Inflammatory macrophage (primary cell): ENCODE measurements at places on chromosomes 5 and 9.

DNA sequence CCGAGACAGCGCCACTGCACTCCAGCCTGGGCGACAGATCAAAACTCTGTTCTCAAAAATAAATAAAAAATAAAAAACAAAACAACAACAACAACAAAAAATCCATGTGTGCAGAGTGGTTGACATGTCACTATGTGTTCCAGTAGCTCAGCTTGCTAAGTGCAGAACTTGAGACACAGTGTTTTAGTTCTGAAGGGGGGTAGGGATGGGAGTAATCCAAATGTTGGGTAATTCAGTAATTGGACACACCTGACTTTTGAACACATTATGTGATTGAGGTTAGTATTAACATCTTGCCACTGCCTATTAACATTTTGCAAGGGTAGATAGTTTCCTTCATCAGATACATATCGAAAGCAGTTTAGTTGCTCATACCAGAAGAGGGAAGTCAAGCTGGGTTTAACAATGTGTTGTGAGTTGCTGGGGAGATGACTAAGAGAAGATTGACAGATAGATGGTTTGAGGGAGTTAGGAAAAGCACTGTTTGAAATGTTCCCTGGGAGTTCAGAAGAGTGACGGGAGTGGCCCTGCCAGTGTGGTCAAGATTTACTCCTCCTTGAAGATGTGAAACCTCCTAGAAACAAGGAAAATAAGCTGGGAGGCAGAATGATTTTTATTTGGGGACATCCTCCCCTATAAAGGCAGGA lies 928 bp downstream of the HACD4 start:
- DNase-seq = peak; percentile 84

GRCh38 chr9:127116088-127116726 lies 6.2 kb downstream of the ANGPTL2 start:
- DNase-seq = no peak

DNA sequence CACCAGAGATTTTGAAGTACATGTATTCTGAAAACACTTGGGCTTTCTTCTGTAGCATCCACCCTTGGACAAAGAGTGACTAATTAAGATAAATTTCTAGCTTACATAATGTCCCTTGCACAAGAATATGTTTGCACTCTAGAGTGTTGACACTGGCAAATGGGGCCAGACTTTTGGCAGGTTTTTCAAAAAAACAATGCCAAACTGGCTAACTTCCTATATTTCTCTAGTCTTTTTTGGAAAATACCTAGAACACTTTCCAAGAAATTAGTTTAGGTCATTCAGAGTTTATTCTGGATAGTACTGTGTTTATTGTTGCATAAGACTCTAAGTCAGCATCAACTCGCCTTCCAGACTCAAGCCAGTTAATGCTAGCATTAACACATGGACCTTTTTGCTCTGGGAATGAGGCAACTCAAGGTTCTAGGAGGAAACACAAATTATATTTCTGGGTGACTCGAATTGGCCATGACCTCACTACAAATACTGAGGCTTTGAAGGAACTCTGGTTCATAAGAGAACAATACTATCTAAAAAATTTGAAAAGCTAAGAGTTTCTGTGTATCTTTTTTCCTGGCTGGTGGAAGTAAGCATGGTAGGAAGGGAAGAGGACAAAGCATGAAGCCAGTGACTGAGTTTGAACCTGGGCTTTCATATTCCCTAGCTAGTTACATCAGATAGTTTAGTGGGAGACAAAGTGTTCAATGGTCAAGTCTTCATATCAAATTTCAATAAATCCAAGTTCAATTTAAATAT lies 101.6 kb downstream of the NREP start:
- DNase-seq = peak; percentile 34

GRCh38 chr5:172747471-172747870 lies 23.5 kb downstream of the DUSP1 start:
- no peak for DNase-seq

DNA sequence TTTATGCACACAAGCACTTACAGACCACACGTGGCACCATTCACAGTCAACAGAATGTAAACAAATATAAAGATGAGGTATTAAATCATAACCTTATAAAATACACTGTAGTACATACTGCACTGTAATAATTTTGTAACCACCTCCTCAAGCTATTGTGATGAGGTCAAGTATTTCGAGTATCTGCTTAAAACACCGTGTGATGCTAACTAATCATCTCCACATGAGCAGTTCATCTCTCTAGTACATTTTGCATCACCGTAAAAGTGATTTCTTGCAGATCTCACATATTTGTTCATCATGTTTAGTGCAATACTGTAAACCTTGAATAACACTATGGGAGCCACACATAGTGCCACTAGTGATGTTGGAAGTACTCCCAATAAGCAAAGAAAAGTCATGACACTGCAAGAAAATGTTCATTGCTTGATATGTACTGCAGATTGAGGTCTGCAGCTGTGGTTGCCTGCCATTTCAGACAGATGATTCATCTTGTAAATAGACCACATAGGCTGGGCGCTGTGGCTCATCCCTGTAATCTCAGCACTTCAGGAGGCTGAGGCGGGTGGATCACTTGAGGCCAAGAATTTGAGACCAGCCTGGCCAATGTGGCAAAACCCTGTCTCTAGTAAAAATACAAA lies 44.3 kb downstream of the FOXB2 start:
- DNase-seq = no peak

DNA sequence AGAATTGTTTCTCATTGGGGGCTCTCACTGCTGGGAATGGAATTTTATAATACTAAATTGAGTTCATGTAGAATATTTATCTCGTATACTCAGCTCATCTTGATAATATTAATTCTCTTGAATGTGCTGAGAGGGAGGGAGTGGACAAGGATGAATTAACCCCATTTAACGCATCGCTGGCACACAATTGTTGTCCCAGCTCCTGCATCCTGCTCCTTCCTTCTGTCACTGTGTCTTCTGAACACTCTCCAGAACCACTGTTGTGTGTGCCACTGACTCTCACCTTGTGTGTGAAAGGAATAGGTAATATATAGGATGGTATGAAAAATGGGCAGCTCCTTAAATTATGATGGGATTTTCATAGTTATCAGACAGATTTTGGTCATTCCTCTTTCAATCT lies 267.3 kb downstream of the MTRR start:
- no peak for DNase-seq

- DNase-seq = no peak
Measured at GRCh38 chr5:3590161-3590966, 5.3 kb upstream of the IRX1 start.

GRCh38 chr5:120304663-120305062 lies 159.4 kb upstream of the PRR16 start:
- no peak for DNase-seq

GRCh38 chr9:126309427-126310189 lies 17.0 kb upstream of the MVB12B start:
- DNase-seq = no peak

- DNase-seq = no peak
Measured at GRCh38 chr9:7961076-7961475, 161.5 kb upstream of the DMAC1 start.

DNA sequence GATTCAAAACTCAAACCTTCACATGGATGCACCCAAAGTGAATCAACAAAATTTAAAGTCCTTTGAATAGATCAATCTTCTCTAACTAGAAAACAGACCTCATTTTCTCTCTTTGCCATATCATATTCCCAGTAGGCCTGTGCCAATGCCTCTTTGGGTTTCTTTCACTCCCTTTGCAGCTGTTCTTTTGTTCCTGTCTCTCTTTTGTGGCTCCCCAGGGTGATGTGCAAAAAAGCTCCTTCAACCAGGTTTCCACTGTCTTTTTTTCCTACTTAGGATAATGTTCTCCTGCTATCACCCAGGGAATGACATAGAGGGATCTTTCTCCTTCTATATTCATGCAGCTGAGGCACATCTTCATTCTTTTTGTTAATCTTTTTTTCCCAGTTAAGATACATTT lies 54.6 kb downstream of the MARCHF3 start:
- no peak for DNase-seq

GRCh38 chr5:80204808-80205614 lies 50.8 kb downstream of the SERINC5 start:
- DNase-seq = no peak

DNA sequence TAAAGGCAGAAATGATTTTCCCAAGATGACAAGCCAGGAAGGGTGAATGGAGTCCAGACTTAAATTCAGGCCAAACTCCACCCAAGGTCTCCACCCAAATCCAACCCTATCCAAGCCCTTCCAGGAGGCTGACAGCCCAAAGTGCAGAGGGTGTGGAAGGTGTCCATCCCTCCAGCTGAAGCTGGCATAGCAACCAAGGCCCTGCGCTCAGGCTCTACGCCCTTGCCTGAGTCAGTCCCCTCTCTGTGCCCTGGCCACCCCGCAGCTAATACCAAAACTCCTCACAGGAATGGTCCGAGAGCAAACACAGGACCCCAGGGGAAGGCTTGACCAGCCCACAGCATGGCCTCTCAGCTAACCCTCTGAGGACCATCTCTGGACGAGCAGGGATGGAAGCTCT lies 2.1 kb downstream of the SEPTIN8 start:
- no peak for DNase-seq

DNA sequence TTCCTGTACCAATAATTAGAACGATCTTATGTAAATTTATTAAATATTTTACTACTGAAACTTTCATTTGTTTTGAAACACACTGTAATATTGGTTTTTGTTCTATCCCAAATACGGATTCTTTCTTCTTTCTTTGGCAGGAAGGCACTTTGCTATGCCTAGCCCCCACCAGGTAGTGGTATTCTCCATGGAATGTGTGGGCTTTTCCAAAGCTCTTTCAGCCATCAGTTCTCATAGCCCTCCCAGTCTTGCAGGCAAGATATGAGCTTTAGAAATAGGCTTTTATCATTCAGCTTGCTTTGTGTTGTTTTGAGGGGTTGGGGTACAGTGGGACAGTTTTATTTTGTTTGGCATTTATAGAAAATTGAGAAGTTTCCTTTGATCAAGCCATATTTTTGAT lies 107.5 kb downstream of the DMXL1 start:
- no peak for DNase-seq

DNA sequence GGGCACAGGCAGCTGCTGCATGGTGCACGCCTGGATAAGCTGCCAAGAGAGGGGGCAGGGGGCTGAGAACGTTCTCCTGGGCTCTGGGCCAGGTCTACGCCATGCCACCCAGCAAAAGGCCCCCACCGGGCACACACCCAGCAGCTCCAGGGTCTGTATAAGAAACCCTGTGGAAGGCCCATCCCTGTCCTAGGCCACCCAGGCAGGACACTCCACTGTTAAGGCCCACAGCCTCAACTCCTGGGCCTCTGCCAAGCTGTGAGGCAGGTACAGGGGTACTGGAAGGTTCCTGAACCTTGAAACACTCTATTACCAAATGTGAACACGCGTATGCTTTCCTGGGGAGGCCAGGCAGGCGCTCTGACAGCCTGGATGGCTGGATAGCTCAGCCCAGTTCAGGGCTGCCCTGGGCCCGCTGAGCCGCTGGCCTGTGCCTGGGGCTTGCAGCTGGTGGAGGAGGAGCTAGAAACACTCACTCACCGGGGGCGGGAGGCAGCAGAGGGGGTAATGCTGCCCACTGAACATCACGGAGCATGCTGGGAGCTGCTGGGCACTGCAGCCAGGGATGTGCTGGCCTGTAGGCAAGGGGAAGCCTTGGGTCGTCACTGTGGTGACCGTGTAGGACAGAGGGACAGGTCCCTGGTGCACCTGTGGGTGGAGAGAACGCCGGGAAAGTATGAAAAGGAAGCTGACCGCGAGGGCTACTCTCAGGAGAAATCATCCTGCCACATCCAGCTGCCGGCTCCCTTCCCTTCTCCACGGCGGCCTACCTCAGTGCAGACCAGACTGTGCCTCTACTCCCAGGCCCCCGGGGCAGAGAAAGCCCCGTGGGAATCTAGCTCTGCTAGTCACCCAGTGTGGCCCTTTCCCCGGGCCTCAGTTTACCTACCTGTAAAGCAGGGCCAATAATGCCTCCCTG lies 6.0 kb downstream of the RNF44 start:
- peak; percentile 29 for DNase-seq

- no peak for DNase-seq
Measured at GRCh38 chr5:68330574-68330973, 115.0 kb downstream of the PIK3R1 start.

DNA sequence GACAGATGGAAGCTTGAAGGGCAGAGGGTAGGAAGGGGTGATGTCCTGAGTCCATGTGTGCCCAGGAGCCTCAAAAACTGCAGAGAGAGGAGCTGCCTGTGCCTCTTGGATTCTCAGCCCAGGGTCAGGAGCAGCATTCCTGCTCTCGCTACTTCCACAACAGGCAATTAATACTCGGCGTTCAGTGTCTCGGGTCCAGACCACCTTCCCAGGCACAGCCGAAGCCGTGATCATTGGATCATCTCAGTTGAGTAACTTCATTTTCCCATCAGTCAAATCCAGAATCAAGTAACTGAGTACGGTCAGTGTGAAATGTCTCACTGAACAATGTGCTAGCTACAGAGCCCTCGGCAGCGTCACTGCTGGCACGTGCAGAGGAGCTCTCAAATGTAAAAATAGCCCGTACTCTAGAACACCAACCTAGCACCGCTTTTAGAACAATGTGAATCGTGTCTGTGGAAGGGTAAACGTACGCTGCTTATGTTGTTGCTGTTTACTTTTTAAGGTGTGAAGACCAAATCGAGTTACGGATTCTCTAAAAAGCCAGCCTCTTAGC lies 63.5 kb upstream of the IRX4 start:
- DNase-seq = no peak

GRCh38 chr9:1871626-1872419 lies 143.3 kb upstream of the SMARCA2 start:
- no peak for DNase-seq

- DNase-seq = no peak
Measured at GRCh38 chr5:65801352-65801783, 79.4 kb downstream of the NLN start.

DNA sequence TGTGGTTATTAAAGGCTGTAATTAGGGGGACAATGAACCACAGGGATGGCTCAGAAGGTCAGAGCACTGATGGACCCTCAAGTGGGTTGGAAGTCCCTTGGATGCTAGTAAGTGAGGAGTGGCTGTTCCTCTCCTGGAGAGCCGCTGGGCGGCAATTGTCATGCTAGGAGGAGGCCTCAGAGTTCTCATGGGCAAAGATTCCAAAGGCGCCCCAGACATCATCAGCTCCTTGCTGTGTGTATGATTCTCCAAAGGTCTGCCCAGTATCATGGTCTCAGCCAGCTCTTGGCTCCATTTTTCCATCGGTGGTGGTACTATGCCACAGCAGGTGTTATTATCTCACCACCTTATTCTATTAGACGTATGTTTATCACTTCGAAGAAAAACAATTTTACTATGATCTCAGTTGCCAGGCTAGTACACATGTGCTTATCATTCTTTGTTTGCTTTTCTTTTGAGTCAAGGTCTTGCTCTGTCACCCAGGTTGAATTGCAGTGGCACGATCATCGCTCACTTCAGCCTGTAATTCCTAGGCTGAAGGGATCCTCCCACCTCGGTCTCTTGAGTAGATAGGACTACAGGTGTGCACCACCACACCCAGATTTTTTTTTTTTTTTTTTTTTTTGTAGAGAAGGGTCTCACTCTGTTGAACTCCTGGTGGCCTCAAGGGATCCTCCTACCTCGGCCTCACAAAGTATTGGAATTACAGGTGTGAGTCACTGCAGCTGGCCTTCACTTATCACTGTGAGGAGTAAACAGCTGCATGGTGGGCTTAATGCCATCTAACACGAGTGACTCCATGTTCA lies 46.8 kb downstream of the EXOSC2 start:
- DNase-seq = no peak

GRCh38 chr5:164721656-164722055 lies 1216.2 kb downstream of the MAT2B start:
- DNase-seq = no peak

- peak; percentile 97 for DNase-seq
Measured at GRCh38 chr5:168793841-168794837, 215.0 kb upstream of the PANK3 start.

GRCh38 chr9:99822109-99822805 lies 572 bp downstream of the NR4A3 start:
- DNase-seq = peak; percentile 24
